Caco-2 (cell line): ENCODE measurements at places on chromosomes 2 and 18.

- DNase-seq = no peak
Measured at GRCh38 chr2:10326707-10327594, 24.2 kb downstream of the HPCAL1 start.

- DNase-seq = no peak
Measured at GRCh38 chr2:64958556-64958955, 30.6 kb upstream of the SLC1A4 start.

DNA sequence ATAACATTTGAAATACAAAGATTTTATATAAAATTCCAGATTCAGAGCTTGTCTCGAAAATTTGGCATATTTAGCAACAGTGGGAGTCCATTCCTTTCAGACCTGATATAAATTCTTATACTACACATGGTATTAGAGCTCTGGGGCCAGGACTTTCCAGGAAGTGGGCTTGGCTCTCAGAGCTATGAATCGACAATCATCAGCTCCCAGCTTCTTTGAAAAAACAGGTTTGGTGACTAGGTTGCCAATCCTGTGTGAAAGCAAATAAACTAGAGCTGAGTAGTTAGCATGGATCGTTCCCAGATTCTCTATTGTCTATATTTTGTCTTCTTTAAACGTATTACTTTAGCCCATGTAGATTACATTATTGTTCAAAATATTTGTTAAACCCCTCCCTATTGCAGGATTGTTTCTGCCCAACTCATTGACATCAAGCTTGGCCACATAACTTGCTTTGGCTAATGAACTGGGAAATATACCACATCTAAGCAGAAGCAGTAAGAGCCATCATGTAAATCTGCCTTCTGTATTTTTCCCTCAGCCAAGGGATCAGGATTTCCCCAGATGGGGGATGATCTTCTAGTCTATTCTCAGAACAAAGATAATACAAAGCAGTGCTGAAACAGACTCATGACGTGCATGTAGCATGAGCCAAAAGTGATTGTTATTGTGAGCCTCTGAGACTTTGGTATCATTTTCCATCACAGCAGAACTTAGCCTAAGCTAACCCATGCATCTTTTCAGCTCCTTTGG, 105.4 kb downstream of the KCNH7 start:
- no peak for DNase-seq

GRCh38 chr18:54958704-54959625, at the start of gene CCDC68:
TSS of gene CCDC68 (minus strand) at chr18:54959461. CDS start at chr18:54942791, 16,670 bp downstream.
- peak; percentile 85 for DNase-seq

GRCh38 chr2:106117882-106118684, 76.0 kb downstream of the UXS1 start:
- no peak for DNase-seq

DNA sequence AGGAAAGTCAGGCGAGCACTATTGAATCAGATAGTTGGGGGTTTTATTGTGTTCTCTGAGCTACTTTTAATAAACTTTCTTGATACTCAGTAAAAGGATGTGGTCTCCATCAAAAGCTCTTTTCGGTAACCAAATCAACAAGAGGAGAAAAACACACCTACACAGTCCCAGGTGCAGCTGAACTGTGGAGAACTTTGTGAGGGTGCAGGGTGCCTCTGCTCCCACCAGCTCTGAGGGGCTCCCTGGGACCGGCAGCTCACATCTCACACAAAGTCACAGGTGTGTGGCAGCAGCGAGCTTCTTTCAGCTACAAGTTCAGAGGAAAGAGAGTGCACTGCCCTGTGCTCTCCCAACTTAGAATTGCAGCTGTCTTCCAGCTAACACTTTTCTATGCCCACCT, 650.4 kb downstream of the RNF144A start:
- DNase-seq = no peak

DNA sequence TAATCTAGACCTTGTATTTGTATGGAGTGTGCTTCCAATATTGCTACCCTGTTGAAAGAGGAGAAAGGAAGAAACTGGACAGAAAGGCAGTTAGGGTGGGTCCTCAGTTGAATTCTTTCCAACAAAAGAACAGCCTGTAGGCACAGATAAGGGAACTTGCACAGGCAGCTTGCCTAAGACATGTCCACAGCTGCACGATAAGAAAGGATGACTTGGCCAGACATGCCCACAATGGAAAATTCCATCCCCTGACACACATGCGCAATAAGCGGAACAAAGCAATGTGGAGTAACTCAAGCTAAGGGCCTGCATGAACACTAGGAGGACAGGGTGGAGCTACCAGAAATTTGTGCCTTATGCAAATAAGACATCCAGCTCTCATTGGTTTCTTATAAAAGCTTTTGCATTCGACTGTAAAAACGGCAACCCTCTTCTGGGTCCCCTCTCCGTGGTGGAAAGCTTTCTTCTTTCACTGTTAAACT, 1084.7 kb upstream of the NXPH2 start:
- DNase-seq = no peak
